ENCODE measurements at places on chromosomes 1 and 21.

DNA sequence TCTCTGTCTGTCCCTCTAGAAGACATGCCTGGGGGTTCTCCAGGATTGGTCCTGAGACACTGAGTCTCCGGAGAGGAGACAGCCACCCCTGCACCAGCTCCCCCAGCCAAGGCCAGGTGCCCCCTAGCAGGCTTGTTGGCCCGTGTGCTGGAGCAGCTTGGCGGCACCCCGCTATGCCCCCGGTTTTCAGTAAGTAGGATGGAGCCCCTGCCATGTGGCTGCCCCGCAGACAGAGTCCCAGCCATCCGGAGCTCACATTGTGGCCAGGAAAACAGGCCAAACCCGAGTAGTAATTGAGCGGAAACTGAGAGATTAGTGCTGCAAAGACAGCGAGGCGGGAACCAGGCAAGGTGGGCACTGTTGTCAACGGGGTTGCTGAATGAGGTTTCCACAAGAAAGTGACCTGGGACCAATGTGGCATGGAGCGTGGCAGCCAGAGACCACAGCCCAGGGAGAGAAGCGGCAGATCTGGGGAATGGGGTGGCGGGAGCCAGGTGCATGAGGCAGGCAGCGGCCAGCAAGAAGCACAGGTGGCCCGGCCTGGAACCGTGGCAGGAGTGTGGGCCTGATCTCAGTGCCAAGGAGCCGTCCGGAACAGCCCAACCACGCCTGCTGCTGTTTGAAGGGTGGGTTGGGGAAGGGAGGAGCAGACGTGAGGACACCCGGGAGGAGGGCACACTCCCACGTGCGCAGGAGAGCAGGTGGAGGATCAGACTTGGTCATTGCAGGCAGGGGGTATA, 137.4 kb upstream of the VAMP3 start:
- DNase-seq: no peak

- no peak for DNase-seq
Measured at GRCh38 chr1:109482791-109483671, 674 bp upstream of the ATXN7L2 start.

- no peak for DNase-seq
Measured at GRCh38 chr1:214027498-214027897, 39.7 kb downstream of the PROX1 start.

- no peak for DNase-seq
Measured at GRCh38 chr1:236800623-236801022, 5.5 kb downstream of the MTR start.

DNA sequence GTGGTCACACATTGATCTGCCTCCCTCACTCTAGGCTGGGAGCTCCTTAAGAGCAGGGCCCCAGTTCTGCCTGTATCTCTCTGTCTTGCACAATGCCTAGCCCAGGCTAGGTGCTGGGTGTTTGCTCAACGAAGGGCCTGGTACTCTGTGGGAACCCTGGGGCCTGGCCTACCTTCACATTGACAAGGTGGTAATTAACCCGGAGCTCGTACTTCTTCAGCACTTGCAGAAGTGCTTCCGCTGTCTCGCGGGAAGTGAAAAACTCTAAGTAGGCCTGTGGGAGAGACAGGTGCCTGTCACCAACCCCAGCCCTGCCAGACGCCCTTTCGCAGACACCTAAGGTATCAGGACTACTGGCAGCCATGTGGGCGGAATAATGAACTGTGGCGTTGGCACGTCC, 13.7 kb downstream of the MTHFR start:
- DNase-seq: no peak

- DNase-seq: no peak
Measured at GRCh38 chr1:231665101-231665500, 38.5 kb downstream of the DISC1 start.

DNA sequence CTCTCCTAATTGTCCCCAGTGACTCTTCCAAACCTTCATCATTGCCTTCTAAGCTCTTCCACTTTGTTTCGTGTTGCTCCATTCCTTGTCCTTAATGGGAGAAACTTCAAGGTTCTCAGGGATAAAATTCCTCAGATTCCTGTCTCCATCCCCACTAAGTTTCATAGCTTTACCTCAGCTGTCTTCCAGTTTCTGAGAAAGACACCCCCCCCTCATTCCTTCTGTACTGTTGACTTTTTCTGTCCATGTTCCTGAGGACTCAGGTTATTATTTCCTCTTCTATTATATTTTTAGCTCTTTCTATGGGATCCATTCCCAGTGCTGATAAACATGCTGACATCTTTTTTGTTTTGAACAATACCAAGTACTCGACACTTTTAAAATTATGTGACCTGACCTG, 215.3 kb upstream of the PTGFR start:
- no peak for DNase-seq

DNA sequence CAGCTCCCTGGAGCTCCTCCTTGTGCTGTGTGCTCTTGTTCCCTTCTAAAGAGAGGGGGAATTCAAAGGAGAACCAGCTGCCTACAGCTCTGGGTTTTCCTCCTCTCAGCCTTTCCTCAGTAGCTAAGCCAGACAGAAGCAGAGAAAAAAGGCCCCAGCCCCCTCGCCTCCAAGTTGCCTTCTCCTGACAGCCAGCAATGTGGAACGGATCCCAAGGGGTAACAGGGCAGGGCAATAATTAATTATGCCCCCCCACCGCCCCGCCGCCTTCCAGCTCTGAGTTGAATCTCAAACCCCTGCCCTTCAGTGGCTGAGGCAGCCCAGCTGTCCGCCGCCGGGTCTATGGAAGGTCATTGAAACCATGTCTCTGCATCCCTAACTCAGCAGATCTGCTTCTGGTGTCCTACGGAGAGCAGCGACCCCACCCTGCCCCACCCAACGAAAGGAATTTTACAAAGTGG, 69.0 kb upstream of the GOLT1A start:
- DNase-seq: no peak

DNA sequence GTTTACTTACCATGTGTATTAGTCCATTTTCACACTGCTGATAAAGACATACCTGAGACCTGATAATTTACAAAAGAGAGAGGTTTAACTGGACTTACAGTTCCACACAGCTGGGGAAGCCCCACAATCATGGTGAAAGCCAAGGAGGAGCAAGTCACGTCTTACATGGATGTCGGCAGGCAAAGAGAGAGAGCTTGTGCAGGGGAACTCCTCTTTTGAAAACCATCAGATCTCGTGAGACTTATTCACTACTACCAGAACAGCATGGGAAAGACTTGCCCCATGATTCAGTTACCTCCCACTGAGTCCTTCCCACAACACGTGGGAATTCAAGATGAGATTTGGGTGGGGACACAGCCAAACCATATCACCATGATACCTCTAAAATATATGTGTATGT, 39.3 kb upstream of the ERRFI1 start:
- no peak for DNase-seq

- peak; percentile 79 for DNase-seq
Measured at GRCh38 chr1:182484531-182485257, 34.7 kb downstream of the RGSL1 start.

DNA sequence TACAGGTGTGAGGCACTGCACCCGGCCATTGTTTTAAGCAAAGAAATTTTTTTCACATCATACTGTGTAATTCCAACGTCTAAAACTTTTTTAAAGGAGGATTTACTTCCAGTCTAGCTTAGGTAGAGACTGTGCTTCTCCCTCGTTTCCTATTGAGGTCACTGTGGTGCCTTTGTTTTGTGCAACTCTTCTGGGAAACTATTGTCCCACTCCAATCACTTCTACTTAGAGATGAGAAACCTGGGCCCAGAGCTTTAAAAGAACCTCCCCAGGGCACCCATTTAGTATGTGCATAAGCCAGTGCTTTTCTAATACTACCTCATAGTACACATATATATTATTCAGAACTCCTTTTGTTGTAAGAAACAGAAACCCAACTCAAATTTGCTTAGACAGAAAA, 120.0 kb upstream of the ZNF644 start:
- DNase-seq: no peak

- DNase-seq: peak; percentile 85
Measured at GRCh38 chr21:45128613-45129188, 54.3 kb downstream of the ADARB1 start.

DNA sequence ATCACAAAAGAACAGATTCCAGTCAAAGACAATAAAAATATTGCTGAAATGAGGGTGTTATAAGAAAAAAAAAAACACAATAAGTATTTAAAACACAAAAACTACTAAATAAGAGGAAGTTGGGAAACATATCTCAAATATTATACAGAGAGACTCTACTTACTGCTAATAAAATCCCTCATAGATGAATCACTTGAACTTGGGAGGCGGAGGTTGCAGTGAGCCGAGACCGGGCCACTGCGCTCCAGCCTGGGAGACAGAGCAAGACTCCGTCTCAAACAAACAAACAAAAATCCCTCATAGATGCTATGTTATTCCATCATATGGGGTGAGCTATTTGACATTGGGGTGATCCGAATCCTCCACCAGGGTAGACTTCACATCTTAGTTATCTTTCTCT, 48.0 kb upstream of the ZNF281 start:
- DNase-seq: no peak

DNA sequence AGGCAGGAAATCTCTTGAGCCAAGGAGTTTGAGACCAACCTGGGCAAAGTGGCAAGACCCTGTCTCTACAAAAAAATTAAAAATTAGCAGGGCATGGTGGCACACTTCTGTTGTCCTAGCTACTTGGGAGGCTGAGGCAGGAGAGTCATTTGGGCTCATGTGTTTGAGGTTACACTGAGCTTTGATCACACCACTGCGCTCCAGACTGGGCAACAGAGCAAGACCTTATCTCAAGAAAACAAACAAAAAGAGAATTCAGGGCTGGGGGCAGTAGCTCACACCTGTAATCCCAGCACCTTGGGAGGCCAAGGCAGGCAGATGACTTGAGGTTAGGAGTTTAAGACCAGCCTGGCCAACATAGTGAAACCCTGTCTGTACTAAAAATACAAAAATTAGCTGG, 17.8 kb upstream of the SLC16A1 start:
- no peak for DNase-seq

GRCh38 chr1:55781944-55782482, 566.8 kb upstream of the USP24 start:
- no peak for DNase-seq

DNA sequence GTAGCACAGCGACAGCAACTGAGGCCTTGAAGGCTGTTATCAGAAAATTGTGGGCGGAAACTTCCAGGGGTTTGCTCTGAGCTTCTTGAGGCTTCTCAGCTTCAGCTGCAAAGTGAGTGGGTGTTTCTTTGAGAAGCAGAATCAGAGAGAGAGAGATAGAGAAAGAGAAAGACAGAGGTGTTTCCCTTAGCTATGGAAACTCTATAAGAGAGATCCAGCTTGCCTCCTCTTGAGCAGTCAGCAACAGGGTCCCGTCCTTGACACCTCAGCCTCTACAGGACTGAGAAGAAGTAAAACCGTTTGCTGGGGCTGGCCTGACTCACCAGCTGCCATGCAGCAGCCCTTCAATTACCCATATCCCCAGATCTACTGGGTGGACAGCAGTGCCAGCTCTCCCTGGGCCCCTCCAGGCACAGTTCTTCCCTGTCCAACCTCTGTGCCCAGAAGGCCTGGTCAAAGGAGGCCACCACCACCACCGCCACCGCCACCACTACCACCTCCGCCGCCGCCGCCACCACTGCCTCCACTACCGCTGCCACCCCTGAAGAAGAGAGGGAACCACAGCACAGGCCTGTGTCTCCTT, at the start of gene FASLG:
Gene FASLG, plus strand, starts transcription at position 233 of the 583 bp plus-strand sequence. Its CDS starts 99 bp downstream, at position 332.
- no peak for DNase-seq

GRCh38 chr1:103108376-103109150, at the start of gene COL11A1:
TSS of gene COL11A1 (minus strand) at chr1:103108522. CDS start at chr1:103108178, 344 bp downstream.
- DNase-seq: no peak

Data from B cell (primary cell).